Neuronal stem cell (in vitro differentiated cells): ENCODE measurements at places on chromosomes 4 and X.

GRCh38 chrX:122941806-122942205 lies 242.3 kb upstream of the GRIA3 start:
- DNase-seq: no peak

- no peak for DNase-seq
These were observed 54.5 kb upstream of the FAT1 start for GRCh38 chr4:186778134-186778533.

GRCh38 chr4:7067452-7068278 lies at the start of gene GRPEL1:
Gene GRPEL1 (minus strand): TSS chr4:7068064. CDS start chr4:7068032, 32 bp downstream.
- peak; percentile 100 for DNase-seq

- no peak for DNase-seq
These were observed 254.4 kb upstream of the CXXC4 start for GRCh38 chr4:104749062-104749461.

DNA sequence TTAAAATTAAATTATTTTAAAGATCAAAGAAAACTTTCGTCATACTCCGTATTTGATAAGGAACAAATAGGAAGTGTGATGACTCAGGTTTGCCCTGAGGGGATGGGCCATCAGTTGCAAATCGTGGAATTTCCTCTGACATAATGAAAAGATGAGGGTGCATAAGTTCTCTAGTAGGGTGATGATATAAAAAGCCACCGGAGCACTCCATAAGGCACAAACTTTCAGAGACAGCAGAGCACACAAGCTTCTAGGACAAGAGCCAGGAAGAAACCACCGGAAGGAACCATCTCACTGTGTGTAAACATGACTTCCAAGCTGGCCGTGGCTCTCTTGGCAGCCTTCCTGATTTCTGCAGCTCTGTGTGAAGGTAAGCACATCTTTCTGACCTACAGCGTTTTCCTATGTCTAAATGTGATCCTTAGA lies at the start of gene CXCL8:
CXCL8 (plus strand) TSS at position 217 of the 426 bp plus-strand sequence; CDS start at position 307, 90 bp downstream.
- no peak for DNase-seq

DNA sequence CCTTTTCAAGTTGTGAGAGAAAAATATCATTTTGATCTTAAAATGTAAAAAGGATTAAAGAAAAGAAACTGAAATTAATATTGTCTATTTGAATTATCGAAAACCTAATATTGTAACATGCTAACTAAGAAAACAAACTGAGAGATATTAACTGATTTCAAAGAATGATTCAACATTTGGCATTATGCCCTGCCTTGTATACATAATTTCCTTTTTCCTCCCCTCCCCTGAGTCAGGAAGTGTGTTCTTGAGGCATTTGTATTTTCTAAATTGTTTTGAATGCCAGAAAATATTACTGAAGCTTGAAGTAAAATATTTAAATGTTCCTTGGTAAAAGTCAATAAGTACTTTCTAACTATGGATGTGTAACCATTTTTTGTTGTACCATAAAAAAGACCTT lies 49.4 kb downstream of the RPS6KA3 start:
- DNase-seq: no peak

GRCh38 chr4:94462572-94462971 lies 10.8 kb downstream of the PDLIM5 start:
- no peak for DNase-seq

- DNase-seq: no peak
These were observed 91.4 kb downstream of the BCOR start for GRCh38 chrX:40006106-40007017.

DNA sequence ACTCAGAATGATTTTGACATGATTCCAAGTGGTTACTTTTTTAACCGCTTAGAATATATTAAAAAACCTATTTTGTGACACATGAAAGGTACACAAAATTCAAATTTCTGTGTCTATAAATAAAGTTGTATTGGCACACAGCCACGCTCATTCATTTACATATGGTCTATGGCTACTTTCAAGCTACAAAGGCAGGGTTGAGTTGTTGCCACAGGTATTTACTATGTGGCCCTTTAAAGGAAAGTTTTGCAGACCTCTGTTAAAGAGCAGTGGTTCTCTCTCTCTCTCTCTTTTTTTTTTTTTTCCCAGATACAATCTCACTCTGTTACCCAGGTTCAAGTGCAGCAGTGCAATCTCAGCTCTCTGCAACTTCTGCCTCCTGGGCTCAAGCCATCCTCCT lies 23.0 kb downstream of the GPM6B start:
- DNase-seq: no peak

GRCh38 chr4:38131371-38132091 lies 171.3 kb downstream of the PTTG2 start:
- peak; percentile 37 for DNase-seq

DNA sequence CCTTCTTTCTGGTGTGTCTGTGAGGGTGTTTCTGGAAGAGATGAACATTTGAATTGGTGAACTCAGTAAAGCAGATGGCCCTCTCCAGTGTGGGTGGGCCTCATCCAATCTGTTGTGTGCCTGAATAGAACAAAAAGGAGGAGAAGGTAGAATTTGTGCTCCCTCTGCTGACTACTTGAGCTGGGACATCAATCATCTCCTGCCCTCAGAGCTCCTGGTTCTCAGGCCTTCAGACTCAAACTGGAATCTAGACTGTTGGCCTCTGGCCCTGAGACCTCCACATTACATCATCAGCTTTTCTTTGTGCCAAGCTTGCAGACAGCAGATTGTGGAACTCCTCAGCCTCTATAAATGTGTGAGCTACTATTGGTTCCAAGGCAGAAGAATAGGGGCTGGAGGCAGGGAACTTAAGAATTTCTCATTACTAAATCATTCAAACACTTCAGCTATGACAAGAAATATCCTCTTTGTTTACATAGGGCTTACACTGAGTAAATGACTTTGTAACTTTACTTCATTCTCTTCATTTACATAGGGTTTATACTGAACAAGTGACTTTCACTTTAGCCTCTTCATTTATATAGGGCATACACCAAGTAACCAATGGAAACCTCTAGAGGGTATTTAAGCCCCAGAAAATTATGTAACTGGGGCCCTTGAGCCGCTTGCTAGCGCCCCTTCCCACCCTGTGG lies 86.9 kb upstream of the NWD2 start:
- DNase-seq: no peak

GRCh38 chr4:182752158-182752910 lies 164.9 kb downstream of the DCTD start:
- DNase-seq: no peak

DNA sequence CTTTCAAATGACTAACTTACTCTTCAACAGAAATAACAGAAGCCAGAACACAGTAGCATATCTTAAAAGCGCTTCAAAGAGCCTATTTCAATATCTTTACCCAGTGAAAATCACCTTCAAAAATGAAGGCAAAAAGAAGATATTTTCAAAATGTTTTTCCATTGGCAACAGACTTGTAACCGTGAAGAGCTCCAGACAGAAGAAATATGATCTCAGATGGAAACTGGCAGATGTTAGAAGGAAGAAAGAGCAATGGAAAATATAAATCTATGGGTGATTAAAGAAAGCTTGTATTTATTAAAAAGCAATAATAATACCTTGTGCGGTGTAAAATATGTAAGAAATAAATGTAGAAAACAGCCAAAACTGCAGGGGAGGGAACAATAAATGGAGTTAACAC lies 35.7 kb downstream of the PRKG2 start:
- DNase-seq: no peak

GRCh38 chrX:41616935-41617334 lies 71.8 kb upstream of the GPR34 start:
- no peak for DNase-seq

- DNase-seq: no peak
These were observed 8.1 kb upstream of the SMS start for GRCh38 chrX:21932292-21933002.

DNA sequence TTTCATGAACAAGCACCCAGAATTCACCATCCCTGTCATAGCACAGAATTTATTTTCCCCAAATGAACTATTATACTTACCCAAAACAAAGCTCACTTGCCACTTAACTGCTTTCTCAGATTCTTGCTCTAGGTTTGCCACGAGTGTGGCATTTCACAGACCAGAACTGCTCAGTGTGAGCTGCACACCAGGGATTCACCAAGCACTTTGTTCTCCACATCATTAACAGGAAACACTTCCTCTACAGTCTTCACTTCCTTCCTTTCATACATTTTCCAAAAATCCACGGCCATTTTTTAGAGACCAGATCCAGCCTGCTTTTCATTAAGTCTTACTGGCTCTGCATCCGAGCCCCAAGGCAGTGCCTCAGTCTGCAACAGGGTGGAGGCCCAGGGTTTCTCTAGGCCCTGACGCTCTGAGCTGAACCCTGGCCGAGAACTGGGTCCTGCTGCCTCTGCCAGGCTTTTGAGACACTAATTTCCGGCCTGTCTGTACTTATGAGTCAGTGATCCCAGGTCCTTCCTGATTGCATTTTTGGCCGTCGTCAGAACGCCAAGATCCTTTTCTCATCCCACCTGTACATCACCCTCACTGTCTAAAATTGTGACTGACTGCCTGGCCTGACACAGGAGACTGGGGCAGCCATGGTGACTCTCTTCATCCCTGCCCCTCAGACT lies 67.6 kb upstream of the MTNR1A start:
- DNase-seq: no peak

DNA sequence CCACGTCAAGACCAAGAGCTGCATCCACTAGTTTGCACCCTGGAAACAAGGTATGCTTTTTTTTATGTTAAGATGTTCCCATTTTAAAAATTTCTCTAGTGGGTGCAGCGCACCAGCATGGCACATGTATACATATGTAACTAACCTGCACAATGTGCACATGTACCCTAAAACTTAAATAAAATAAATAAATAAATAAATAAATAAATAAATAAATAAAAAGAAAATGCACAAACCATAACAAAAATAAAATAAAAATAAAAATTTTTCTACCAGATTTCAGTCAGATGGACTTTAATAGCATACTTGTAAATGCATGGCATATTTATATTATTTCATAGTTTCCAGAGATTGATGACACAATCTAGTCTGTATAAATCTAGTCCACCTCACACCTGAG lies 1.9 kb upstream of the PRR27 start:
- DNase-seq: no peak

DNA sequence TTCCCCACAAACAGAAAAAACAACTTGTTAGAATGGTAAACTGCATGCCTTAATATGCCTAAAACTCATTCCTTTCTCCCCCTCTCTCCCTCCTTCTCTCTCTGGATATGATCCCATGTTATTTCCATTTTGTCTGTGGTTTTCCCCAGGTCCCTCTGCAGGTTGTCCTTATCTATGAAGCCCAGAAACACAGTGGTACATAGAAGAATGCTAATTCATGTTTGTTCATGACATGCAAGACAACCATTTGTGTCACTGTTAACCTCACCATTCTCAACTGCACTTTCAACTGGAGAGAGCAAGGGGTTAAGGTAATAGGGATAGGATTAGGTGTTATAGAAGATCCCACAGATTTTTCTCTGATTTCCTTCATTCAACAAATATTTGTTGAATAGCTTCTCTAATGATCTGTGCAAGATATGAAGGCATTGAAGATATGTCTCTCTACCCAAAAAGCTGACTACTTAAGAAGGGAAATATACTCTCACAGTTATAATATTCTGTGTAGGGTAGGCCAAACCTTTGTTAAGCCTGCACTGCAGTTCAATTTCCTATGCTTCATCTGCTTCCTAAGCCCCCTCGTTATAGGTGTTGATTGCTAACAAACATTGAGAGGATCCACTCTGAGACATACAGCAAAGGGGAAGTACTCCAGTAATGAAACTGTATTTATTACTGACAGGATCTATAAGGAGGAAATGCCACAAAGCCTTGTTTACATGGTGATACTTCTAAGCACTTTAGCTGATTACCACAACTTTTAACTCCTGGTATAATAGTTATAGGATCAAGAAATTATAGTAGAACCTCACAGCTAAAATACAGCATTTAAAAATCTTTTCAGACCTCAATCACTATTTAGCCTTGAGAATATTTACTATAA lies 96.1 kb downstream of the FRYL start:
- DNase-seq: no peak

DNA sequence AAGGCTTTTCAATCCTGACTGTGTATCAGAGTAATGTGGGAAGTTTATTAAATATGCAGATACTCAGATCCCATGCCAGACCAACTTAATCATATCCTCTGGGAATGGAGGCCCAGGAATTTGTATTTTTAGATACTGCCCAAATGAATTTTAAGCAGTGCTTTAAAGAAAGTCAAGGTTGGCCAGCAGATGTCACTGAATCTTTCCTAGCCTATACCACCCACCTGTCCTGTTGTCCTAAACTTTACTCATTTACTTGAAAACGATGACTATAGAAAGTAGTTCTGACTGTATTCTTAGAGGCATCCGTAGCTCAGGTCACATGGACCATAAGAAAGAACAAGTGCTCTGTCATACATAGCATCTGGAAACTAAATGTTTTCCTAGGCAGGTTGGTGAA lies 79.9 kb downstream of the AMOT start:
- DNase-seq: no peak

- DNase-seq: no peak
These were observed 77.4 kb downstream of the MGST2 start for GRCh38 chr4:139743027-139743426.

GRCh38 chr4:7375427-7375826 lies 59.3 kb downstream of the PSAPL1 start:
- no peak for DNase-seq

DNA sequence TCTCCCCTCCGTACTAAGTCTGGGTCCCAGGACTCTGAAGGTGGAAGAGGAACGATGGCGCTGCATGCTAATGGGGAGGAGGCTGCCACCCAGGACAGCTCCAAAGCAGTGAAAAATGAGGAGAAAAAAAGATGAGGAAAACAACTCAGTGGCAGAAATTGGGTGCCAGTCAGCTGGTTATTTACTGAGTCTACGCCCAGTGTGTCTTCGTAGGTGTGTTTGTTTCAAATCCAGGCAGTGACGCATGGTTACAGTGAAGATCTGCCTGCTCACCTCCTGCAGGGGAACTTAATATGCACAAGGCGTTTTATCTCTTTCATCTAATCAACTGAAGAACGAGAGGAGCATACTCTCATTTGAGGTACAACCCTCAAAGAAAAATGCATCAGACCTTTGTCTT lies 70.9 kb upstream of the FBXW7 start:
- no peak for DNase-seq

DNA sequence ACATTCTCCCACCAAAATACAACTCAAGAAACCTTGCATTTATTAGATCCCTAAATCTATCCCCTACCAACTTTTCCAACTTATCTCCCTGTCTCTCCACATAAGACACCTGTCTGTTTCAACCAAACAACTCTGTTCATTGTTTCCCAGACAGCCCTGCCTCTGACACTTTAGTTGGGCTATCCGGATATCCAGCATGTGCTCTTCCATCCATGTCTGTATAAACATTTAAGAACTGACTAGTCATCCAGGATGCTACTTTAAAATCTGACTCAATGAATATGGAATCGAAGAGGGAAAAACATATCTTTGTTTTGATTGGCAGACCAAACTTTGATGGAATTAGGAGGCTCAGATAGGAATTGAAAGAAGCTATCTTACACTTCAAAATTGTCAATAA lies 143.2 kb upstream of the DCAF8L1 start:
- DNase-seq: no peak

GRCh38 chr4:24535399-24535798 lies 49.0 kb downstream of the DHX15 start:
- DNase-seq: no peak

- no peak for DNase-seq
These were observed 19.5 kb downstream of the NAT8L start for GRCh38 chr4:2078584-2078983.
